T47D (cell line): ENCODE measurements at places on chromosomes 13 and 19.

DNA sequence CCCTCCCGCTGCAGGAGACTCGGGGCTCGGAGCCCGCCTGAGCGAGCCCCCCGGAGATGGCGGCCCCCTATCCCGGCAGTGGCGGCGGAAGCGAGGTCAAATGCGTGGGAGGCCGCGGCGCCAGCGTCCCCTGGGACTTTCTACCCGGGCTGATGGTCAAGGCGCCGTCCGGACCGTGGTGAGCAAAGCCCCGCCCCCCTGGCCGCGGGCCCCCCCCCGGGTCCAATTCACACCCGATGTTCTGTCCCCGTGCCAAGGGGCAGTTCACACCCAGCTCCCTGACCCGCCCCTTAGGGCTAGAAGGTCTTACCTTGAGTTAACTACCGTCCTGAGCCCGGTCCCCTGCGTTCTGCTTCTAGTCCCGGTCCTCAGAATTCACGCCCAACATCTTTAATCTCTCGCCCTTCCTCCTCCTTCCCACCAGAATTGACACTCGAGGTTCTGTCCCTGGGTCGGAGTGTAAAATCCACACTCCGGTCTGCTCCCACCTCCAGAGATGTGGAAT is 1.4 kb downstream of the NPAS1 start:
- no peak for DNase-seq

GRCh38 chr19:29695765-29696564 is 19.1 kb downstream of the C19orf12 start:
- DNase-seq, result no peak

GRCh38 chr13:66543780-66544179 is 686.4 kb downstream of the PCDH9 start:
- no peak for DNase-seq

DNA sequence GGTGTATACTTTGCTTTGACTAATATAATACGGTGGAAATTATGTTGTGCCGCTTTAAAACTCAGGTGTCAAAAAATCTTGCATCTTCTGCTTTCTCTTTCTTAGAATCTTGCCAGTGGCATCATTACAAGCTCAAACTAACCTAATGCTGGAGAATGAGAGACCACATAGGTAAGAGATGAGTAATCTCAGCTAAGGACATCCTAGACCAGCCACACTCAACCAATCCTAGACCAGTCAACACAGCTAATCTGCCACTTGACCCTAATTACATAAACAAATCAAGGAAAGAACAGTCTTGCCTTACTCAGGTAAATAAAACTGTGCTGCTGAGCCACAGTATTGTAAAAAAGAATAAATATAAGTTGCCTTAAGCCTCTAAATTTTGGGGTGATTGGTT is 1323.9 kb upstream of the SPRY2 start:
- no peak for DNase-seq

DNA sequence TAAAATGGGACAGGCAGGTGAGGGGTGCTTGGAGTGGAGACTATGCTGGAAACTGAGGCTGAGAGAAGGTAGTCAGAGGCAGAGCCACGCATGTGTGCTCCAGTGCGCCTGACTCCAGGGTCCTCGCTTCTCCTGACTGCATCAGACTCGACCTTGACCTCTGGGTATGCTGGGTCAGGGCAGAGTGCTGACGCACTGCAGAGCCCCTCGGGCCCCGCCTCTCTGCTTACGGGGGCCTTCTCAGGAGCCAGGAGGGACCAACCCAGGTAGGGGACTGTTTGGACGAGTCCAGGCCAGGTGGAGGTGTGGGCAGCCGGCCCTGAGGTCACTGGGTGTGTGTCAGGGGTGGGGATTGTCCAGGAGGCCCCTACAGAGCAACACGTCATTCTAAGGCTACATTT is 22.9 kb upstream of the SLC7A10 start:
- DNase-seq, result no peak

DNA sequence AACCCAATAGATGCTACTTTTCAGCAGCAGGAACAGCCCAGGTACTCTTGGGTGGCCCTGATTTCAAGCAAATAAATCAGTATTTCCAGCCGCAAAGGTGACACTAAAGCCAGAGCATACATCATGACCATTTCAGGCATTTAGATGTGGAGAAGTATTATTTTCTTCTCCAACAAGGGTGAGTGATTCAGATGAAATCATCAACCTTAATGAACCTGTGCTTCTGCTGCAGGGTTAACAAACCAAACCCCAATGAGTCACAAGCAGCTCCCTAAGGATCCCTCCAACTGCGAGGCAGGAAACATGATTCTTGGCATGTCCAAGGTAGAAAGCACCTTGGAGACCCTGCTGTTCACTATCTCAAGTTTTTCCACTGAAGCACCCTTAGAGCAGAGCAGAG is 32.7 kb downstream of the MBNL2 start:
- no peak for DNase-seq

DNA sequence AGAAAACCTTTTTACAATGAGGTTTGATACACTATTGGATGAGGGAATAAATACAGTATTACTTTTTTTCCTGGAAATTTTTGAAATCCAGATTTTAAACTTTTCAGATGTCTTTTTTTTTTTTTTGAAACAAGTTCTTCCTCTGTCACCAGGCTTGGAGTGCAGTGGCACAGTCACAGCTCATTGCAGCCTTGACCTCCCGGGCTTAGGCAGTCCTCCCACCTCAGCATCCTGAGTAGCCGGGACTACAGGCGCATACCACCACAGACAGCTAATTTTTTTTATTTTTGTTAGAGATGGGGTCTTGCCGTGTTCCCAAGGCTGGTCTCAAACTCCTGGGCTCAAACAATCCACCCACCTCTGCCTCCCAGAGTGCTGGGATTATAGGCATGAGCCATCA is 96.8 kb downstream of the RNF17 start:
- no peak for DNase-seq

- peak; percentile 93 for DNase-seq
Observed at GRCh38 chr19:45528149-45528743, 21.0 kb downstream of the VASP start.

GRCh38 chr19:294946-295686 is 3.9 kb upstream of the PLPP2 start:
- no peak for DNase-seq

- DNase-seq, result no peak
Observed at GRCh38 chr19:29245215-29245614, 32.3 kb upstream of the UQCRFS1 start.

- DNase-seq, result no peak
Observed at GRCh38 chr19:7961920-7962626, 18.6 kb upstream of the TIMM44 start.

DNA sequence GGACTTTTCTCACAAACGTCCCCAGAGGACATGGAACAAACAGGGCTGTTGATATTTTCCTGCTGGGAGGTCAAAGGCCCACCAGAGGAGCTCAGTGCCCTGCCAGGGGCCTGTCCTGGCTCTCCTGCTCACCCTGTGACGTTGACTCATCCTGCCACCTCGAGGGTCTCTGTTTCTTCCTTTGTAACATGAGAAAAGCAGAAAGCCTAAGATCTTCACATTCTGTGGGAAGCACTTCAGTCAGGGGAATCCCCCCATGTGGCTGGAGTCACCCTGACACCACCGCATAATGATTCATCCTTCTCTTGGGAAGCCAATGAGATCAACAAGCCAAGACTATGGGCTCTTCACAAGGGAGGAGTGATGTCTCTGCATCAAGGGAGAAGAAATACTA is 147.9 kb downstream of the KATNAL1 start:
- no peak for DNase-seq
